Right lung (tissue), 10 donors: ENCODE measurements at places on chromosomes 7 and 10. TPM values are rescaled to one million over a fixed set of nuclear protein-coding genes. Genes with fewer than 3 reads are reported as not detected.

DNA sequence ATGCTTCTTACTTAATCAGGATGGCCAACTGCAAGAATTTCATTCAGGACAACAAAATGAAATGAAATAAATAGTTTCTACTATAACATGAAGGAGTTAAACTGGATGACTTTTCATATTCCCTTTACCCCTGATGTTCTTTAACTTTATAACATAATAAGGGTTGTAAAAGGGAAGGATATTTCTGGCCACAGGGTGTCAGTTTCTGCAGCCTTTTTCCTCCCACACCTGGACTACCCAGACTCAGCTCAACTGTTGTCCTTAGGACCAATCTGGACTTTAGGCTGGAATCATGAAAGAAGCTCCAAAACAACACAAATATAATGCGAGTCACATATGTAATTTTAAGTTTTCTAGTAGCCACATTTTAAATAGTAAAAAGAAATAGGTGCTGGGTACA lies 43.4 kb downstream of the PRPS1L1 start:
- DNase-seq = no peak

GRCh38 chr7:155857141-155857540 lies 44.9 kb upstream of the SHH start:
- no peak for DNase-seq

DNA sequence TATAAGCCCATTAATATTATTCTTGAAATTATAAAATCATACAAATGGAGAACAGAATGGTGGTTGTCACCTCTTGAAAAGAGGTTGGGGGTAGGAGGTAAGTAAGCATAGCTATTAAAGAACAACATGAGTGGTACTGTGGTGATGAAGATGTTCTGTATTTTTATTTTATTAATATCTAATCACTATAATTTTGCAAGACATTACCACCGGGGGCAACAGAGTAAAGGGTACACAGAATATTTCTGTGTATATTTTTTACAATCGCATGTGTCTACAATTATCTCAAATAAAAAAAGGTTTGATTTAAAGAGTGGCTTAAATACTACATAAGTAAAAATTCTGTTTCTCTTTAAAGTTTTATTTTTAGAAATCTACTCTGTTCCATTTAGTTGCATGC lies 557.8 kb downstream of the NXPH1 start:
- no peak for DNase-seq

DNA sequence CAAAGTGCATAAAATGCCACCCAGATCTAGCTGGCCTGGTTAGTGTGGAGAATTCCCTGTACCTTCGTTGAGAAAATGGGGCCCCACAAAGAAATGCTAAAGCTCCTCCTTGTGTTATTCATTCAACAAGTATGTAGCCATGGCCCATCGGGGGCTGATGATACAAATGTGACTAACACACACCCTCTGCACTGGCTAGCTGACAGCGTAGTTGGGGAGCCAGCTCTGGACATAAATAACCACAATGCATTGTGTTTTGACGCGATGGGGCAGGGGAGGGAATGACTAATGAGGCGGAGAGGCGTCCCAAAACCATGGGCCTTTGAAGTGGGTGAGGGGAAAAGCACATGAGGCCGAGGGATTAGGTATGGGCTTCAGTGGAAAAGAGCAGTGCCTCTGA lies 28.2 kb upstream of the ASL start:
- no peak for DNase-seq

DNA sequence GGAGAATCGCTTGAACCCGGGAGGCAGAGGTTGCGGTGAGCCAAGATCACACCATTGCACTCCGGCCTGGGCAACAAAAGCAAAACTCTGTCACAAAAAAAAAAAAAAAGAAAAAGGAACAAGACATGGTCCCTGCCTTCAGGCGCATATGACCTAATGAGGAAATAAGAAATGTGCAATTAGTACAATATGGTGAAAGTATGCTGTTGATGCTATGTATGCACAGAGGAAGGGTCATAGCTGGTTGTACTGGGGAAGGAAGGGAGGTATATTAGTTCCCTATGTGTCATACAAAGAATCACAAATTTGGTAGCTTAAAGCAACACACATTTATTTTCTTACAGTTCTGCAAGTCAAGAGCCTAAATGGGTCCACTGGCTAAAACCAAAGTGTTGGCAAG lies 97.8 kb upstream of the MPP7 start:
- DNase-seq = no peak

Gene PON1
- 1.2 TPM for polyA plus RNA-seq

Gene CASD1
- polyA plus RNA-seq = 74.6 TPM

Gene WIPF3
- 1.9 TPM for polyA plus RNA-seq

Gene TMEM225B
- polyA plus RNA-seq = 2.1 TPM
